Hematopoietic multipotent progenitor cell (in vitro differentiated cells): ENCODE measurements at places on chromosomes 3 and 15. TPM values are rescaled to one million over a fixed set of nuclear protein-coding genes. Genes with fewer than 3 reads are reported as not detected.

The CRELD1 gene
- total RNA-seq = 22.1 TPM

DNA sequence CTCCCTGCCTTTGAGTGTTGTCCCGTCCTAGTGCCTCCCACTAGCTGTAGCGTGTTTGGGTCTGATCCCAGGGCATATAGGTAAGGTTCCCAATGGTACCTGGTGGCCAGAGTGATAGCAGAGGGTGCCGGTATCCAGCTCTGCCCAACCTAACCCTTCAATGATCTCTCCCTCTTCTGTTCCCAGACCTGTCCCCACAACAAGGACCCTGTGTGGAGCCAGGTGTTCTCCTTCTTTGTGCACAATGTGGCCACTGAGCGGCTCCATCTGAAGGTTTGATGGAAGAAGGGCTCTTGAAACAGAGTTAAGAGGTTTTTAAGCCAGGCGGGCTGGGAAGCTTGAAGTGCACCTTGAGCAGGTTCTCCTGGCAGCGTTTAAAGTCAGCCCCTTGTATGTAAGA, 35.5 kb downstream of the ESYT3 start:
- no peak for DNase-seq

DNA sequence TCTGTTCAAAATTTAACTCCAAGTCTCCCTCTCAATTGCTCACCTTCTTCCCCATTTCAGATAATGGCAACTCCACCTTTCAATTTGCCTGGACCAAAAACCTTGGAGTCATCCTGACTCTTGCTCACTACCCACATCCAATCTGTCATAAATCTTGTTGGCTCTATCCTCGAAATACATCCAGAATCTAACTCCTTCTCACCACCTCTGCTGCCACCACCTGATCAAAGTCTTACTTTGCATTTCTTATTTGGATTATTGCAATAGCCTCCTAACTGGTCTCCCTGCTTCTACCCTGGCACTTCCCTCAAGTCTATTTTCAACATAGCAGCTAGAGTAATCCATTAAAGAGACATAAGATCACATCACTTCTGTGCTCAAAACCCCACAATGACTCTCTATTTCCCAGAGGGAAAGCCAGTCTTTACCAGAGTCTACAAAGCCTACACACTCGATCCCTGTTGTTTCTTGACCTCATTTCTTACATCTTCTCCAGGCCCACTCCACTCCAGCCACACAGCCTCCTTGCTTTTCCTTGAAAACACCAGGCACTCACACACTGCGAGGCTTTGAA, 86.6 kb downstream of the GPR156 start:
- peak; percentile 33 for DNase-seq

DNA sequence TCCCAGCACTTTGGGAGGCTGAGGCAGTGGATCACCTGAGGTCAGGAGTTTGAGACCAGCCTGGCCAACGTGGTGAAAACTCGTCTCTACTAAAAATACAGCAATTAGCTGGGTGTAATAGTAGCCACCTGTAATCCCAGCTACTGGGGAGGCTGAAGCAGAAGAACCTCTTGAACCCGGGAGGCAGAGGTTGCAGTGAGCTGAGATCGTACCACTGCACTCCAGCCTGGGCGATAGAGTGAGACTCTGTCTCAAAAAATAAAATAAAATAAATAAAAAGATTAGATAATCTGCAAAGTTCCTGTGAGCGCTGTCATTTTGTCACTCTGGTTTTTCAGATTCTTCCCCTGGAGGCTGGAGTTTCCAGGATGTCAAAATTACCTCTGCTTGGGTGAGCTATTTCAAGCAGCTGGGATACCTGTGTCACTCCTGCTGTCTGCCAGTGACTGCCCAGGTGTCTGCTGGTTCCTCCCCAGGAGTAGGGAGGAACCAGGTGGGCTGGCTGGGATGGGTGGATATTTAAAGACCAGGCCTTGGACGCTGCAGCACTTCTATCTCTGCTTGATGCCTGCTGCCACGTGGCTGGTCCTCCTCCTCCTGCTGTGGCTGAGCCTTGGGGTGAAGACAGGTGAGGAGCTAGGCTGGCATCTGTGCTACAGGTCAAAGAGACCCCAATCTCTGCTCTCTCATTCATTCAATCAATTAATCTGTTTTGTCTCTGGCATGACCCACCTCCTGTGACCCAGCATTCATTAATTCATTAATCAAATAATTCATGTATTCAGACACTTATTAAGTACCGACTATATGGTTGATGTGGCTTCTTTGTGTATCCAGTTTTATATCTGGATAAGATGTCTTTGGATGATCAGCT, 19.5 kb upstream of the MUC20 start:
- no peak for DNase-seq
